ENCODE measurements at places on chromosomes 1 and 21.

DNA sequence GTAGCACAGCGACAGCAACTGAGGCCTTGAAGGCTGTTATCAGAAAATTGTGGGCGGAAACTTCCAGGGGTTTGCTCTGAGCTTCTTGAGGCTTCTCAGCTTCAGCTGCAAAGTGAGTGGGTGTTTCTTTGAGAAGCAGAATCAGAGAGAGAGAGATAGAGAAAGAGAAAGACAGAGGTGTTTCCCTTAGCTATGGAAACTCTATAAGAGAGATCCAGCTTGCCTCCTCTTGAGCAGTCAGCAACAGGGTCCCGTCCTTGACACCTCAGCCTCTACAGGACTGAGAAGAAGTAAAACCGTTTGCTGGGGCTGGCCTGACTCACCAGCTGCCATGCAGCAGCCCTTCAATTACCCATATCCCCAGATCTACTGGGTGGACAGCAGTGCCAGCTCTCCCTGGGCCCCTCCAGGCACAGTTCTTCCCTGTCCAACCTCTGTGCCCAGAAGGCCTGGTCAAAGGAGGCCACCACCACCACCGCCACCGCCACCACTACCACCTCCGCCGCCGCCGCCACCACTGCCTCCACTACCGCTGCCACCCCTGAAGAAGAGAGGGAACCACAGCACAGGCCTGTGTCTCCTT lies at the start of gene FASLG:
FASLG (plus strand) TSS at position 233 of the 583 bp plus-strand sequence; CDS start at position 332, 99 bp downstream.
- peak; percentile 63 for DNase-seq

DNA sequence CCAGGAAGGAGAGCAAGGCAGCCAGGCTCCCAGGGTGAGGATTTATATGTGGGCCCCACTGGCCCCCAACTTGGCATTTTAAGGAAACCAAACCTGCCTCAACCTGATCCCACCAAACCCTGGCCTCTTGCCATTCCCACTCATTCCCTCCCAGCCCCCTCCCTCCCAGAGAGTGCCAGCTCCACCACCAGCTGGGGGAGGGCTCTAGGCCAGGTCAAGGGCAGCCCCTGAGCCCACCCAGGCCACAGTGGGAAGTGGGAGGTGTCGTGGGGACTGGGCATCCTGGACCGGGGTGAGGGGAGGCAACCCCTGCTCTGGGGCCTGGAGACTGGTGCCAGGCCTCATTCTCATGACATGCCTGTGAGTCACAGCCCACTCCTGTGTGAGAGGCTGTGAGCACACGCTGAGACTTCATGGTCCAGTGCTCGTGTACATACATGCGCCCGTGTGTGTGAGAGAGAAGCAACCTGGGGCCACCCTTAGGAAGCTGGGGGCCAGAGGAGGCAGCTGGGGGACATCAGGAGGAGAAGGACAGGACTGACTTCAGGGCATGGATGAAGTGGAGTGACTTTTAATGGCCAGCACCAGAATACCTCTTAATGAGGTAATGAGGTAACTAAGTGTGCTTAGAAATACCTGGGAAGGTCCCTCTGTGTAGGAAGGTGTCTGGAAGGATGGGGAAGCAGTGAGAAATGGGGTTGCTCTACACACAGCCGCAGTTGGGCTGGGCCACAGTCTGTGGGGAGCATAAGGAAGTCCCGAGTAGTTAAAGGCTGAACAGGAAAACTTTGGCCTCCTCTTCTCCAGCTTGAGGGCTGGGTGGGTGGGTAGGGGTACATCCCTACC lies at the start of gene S100A2:
S100A2 (minus strand) TSS at position 316 of the 846 bp plus-strand sequence. CDS start 1,967 bp downstream, outside the sequence.
- DNase-seq = peak; percentile 82

DNA sequence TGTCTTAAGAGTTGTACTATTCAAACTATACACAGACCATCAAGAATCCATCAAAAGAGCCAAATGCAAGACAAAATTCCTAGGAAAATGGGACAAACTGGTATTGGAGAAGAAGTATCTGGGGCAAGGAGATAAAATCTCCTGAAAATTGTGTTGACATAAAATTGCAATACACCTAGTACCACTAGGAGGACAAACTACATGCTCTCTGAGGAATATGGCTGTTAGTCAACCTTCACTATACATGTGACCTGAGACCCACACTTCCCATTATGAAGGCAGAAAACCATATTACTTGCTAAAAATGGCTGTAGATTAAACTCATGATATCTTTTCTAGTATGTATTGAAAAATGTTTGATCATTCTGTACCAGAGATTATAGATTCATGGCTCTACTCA lies 30.0 kb downstream of the IRF2BP2 start:
- DNase-seq = no peak

- no peak for DNase-seq
Observed at GRCh38 chr1:227447531-227447990, 115.8 kb upstream of the ZNF678 start.

- DNase-seq = no peak
Observed at GRCh38 chr1:206079135-206079534, 26.2 kb downstream of the RHEX start.

- no peak for DNase-seq
Observed at GRCh38 chr1:84103197-84103992, 40.7 kb upstream of the PRKACB start.

DNA sequence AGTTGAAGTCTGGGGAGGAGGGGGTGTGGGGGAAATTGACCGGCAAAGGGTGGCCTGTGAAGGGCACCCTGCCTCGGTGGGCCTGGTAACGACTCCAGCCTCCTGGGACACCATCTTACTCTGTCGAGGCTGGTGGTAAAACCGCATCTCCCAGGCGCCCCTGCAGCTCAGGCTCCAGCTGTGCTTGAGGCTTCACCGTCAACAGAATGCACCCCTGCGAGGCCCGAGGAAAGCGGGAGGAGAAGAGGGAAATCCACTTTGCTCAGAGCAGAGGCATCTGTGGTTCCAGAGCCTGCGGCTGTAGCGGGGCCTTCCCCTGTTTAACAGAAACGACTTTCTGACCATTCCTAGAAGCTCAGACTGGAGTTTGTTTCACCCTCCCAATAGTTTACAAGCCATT lies 165.6 kb downstream of the NPHP4 start:
- no peak for DNase-seq

- no peak for DNase-seq
Observed at GRCh38 chr1:4526747-4527146, 127.7 kb upstream of the AJAP1 start.

DNA sequence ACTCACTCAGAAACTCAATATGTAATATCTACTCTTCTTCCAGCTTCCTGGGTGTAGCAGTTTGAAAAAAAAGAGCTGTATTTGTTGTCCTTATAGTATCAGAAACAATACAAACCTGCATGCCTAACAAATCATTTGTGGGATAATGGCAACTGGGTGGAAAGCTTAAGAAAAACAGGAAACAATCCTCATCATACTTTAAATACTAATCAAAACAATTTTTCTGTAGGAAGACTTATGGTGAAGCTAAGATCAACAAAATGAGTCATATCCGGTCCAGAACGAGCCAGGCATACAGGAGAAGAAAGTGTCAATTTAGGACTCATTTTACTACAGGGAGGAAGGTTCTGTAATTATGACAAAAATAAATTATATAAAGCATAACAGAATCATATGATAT lies 181.8 kb upstream of the ADGRL4 start:
- no peak for DNase-seq
